ENCODE measurements at places on chromosomes 2 and 18.

- no peak for DNase-seq
These were observed 24.2 kb upstream of the MTCL1 start for GRCh38 chr18:8681196-8681595.

DNA sequence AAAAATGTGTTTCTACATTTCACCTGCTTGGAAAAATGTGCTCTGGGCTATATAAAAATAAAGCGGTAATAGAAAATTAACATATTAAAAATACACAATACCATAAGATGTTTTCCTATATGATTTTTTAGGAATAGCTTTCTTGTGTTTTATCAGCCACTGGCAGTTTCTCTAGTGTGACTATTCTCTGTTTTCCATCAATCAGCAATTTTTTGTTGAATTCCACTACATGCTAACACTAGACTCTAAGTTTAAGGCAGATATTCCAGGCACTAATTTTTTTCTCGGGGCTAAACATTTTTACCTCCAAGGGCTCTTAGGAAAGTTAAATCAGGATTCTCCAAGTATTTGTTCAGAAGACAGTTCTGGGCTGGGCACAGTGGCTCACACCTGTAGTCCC lies 140.5 kb downstream of the SPHKAP start:
- DNase-seq, result no peak

DNA sequence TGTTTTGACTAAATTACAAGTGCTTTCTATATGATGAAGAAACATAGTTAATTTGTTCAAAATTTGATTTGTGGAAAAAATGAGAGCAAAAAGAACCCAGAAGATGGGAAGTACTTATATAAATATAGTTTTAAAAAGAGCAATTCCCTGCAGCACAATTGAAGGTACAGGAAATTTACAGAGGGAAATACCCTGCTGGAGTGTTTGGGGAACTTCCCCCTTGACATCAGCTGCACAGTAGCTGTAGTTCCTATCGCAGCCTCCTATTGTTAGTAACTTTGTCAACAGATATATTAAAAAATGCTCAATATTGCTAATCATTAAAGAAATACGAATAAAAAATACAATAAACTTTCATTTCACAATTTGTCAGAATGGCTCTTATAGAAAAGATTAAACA lies 1118.8 kb upstream of the ZEB2 start:
- DNase-seq, result no peak

DNA sequence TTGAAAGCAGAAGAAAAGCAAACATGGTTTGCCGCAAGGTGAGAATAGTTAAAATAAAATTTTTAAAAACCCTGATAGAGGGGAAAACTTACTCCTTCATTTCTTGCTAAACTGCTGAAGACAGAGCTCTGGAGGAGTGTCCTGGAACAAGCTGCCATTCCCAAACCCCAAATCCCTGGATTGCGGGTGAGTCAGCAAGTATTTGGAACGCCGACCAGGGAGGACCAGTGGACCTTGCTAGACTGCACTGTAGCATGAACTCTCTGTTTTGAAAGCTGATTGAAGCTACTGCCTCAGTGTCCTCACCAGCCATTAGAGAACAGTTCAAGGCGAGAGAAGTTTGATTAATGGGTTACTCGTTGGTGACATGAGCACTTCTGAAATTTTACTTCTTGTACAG lies 99.4 kb upstream of the RASGRP3 start:
- DNase-seq, result no peak

DNA sequence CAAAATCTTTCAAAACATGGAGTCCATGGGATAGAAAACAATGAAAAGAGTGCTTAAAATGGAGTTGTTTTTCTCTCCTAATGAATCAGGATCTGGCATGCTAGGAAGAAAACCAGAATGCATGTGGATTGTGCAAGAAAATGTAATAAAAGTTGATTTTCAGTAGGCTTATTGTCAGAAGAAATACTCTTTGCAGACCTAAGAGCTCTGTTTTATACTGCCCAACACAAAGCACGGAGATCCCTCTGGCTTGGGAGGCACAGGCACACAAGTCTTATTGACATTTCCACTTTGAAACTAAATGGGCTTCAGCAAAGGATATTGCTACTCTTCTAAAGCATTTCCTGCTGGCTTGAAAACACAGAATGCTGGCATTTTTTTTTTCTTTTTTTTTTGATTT lies 15.5 kb upstream of the DAPL1 start:
- no peak for DNase-seq

DNA sequence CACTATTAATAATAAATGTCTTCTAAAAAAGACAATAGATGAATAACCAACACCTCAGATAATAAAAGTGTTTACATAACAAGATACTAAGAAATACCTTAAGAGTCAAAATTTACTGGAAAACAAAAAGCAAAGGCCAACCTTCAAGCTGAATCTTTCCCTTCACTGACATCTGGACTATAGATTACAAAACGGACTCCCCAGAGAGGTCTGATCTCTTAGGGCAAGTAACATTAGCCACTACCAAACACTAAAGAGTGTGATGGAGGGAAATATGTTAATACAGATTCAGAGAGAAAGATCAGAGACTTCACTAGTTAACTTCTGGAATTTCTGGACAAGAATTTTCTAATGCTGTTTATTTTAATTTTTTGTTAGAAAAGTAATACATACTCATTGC lies 13.9 kb downstream of the CLASP1 start:
- DNase-seq, result no peak

GRCh38 chr2:23418461-23418911 lies 33.5 kb downstream of the KLHL29 start:
- DNase-seq, result no peak

DNA sequence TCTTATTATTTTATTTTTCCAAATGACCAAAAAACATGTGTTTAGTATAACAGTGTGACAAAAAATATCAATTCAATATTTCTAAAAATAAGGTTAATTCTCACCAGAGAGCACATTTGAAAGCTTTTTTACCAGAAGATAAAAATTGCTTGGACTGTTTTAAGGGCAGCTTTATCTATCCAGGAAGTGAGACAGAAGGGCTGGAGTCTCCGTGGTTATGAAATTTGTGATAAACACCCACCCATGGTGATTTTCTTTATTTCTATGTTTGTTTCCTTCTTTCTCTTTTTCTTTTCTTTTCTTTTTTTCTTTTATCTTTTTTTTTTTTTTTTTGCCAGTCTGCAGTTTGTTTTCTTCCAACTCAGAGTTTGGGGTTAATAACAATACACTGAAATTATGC lies 298.5 kb downstream of the PIEZO2 start:
- DNase-seq, result no peak

DNA sequence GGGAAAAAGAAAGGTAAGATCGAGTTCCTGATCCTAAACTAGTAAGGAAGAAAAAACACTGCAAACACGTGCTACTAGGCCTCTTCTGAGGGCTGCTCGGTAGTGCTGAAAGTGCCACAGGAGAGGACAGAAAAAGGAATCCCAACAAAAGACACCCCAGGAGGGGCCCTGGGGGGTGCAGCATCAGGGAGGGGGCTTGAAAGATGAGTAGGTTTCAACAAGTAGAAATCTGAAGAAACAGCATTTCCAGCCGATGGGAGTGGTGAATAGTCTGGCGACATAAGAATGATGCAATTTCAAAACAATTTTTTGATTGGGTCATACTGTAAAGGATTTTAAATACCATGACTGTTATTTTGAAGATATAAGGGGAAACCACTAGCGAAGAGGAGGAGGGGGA lies 98.6 kb downstream of the NOL10 start:
- no peak for DNase-seq

DNA sequence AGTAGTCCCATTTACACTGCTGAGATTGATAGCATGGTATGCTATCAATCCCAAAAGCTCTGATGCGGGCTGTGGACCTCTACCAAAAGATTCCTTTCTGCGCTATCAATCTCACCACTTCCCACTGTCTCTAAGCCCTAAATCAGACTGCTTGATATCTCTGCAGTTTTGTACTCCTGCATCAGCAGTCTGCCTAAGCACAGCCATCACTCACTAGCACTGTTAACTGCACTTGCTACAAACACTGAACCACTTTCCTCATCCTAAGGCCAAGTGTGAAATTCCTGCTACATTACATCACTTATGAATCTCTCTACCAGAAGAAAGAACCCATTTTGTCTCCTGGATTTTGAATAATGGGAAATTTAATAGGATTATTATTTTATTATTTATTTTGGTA lies 237.0 kb downstream of the HNMT start:
- DNase-seq, result no peak

DNA sequence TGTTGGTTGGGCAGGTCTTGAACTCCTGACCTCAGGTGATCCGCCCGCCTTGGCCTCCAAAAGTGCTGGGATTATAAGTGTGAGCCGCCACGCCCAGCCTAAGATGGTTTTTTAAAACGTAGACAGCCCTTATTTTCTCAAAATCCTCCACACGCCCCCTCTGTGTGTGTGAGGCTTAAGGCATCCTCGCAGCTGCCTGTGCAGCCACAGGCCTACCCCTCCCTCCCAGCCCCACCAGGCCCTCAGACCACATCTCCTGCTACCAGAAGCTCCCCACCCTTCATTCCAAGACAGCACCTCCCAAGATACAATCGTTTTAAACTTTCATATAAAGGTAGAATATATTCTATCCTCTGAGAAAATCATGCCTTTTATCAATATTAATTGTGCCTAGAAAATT lies 4.8 kb downstream of the ANO7 start:
- DNase-seq, result no peak

DNA sequence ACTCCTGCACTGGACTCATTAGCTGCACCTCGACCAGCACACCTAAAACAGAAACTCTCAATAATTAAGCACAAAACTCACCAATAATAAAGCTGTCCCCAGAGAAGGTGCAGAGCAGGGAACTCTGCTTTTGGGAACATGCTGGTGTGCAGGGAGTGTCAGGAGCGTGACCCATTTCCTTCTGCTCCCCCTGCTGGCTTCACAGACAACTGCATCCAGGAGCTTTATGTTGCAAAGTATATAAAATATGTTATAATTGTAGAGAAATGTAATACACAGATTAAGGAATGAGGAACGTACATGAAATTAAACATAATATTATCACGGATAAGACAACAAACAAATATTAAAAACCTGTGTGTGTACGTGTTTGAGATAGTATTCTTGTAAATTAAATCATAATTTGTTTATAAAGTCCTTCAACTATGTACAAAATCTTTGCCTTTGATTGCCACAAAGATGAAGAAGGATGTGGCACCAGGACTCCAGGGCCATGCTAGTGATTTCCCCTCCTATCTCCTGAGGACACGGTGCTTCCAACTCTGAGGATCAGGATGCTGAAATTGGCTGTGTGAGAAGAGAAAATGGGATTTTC lies 68.6 kb upstream of the MAL start:
- DNase-seq, result no peak
